ENCODE measurements at places on chromosomes 1 and 21.
A peak's percentile ranks its signal among the peaks of the same experiment; 100 is the strongest.

DNA sequence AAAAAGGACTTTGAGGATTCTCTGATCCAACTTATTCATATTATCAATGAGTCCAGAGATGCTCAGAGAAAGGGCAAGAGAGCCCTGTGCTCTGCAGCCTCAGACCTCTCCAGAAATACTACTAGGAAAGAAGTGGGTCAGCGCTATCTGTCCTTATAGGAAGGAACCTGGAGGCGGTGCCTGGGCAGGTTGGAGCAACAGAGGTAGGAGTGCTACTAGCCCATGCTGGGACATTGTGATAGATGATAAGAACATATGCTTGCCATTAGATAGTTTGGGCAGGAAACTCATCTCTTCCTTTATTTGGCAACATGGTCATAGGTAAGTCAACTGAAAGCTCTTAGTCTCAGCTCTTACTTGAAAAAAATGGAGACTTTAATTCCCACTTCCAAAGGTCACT lies 133.7 kb upstream of the COA6 start:
- DNase-seq, result no peak

DNA sequence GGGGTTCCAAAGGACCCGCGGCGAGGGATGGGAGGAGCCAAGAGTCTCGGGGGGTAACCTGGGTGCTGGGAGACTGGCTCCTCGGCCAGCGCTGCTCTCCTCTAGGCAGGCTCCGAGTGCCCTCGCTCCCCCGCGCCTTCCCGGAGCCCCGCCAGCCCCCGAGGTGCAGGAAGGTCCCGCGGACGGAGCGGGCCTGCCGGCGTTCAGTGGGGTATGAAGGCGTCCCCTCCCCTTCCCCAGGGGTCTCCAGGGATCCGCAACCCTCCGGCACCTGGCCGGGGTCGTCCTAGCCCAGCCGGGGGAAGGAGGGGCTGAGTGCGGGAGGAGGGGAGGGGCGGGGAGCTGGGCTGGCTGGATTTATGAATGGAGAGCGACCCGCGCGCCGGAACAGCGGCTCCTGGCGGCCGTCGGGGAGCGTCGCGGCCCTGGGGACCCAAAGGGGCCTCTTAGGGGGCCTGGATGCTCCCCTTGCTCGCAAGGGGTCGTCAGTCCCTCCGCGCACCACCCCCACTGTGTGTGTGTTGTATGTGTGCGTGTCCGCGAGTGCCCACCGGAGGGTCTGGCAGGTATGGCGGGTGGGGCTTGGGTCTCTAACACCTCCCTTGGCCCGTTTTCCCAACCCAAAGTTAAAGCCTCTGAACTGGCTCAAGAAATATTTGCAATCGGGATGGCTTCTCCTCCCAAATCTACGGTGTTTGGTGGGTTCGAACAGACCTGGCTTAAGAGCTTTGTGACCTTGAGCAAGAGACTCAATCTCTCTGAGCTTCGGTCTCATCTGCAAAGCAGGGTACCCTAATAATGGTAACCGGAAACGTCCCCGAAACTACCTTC lies 642 bp downstream of the HCRTR1 start:
- DNase-seq, result no peak

- DNase-seq, result no peak
Measured at GRCh38 chr1:115426231-115426771, 88.3 kb upstream of the NGF start.

GRCh38 chr1:206766251-206766856 lies 4.2 kb upstream of the IL19 start:
- DNase-seq, result peak; percentile 54

DNA sequence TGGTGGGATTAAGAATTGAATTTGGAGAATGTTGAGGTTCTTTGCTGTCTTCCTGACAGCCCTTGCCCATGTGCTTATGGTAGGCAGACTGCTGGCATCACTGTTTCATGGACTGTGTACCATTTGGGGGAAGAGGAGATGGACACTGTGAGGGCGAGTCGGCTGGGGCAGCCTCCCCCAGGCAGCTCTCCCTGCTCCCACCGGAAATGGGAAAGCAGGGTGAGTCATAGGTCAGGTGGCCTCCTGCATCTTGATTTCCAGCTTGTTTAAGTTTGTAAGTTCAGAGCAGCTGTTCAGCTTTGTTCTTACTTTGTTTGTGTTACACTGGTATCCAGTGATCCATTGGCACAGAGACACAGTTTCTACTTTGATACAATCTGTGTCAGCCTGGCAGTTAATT lies 87.2 kb upstream of the CNIH3 start:
- DNase-seq, result no peak

- no peak for DNase-seq
Measured at GRCh38 chr21:39189857-39190604, 6.8 kb upstream of the PSMG1 start.

DNA sequence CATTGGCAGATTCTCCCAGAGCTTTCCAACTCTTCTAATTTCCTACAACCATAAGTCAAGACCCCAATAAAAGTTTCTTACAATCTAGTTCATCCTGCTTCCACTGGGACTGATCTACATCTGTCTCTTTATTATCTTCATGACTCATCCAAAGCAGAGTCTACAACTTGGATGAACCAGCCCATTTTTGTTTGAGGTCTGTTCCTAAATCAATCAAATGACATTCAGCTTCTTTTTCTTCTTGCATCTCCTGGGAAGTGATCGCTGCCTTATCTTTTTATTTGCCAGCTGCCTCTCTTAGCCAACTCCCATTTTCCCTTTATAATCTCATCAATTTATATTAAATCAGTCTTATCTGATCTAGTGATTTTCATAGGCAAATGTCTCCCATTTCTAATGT lies 105.6 kb downstream of the ERG start:
- DNase-seq, result no peak

GRCh38 chr1:18955131-18955440 lies 1.4 kb downstream of the IFFO2 start:
- no peak for DNase-seq

DNA sequence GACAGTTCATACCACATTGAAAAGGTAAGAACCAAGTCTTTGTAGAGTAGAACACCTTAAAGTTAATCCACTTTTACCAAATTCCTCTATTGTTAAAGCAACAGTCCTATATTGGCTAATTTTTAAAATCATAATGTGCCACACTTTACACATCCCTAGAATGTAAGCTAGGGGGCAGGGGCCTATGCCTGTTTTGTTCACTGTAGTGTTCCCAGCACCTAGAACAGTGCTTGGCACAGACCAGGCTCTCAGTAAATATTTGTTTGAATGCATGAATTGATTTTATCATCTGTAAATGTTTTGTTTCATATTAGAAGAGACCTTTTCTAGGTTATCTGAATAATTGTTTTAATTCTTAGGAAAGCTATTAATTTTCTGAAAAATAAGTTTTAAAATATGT lies 9.1 kb downstream of the SMAP2 start:
- DNase-seq, result no peak

- no peak for DNase-seq
Measured at GRCh38 chr1:87230501-87230900, 98.2 kb upstream of the LMO4 start.

GRCh38 chr1:162878000-162878596 lies 17.1 kb upstream of the CCDC190 start:
- DNase-seq, result no peak

DNA sequence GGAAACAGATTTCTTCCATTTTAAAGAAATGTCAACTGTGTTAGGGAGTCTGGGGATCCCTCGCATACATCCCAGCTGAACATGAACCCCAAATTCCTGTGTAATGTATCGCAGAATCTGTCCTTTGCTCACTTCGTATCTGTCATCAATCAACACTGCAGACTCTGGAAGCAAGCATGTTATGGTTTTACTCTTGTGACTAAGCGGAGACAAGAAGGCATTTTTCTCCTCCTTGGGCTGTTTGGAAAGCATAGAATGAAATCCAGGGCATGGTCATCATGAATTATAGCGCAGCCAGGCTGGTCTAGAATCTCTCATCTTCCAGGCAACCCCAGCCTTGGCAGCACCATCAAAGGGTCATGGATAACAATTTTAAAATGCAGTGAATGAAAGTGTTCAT lies 290.2 kb downstream of the KIF26B start:
- no peak for DNase-seq

- DNase-seq, result no peak
Measured at GRCh38 chr1:15513919-15514318, 10.1 kb downstream of the CASP9 start.
